ENCODE measurements at places on chromosomes 11 and 22. TPM values are rescaled to one million over a fixed set of nuclear protein-coding genes. Genes with fewer than 3 reads are reported as not detected.

Gene SAA2
- polyA plus RNA-seq, result not detected

Gene KRTAP5-10
- polyA plus RNA-seq, result not detected

Gene CKAP5
- polyA plus RNA-seq, result 416 TPM

Gene MIF
- polyA plus RNA-seq, result 520 TPM

Gene KCNQ1
- not detected for polyA plus RNA-seq

Gene MMP1
- not detected for polyA plus RNA-seq

Gene GLYAT
- not detected for polyA plus RNA-seq

Gene APOL5
- polyA plus RNA-seq, result not detected

Gene LRRC10B
- not detected for polyA plus RNA-seq

Gene NTM
- polyA plus RNA-seq, result 320 TPM

Gene PATE4
- polyA plus RNA-seq, result not detected

Gene E2F8
- polyA plus RNA-seq, result not detected

Gene SLC22A25
- not detected for polyA plus RNA-seq

Gene OR2D2
- polyA plus RNA-seq, result not detected

Gene SLC22A9
- not detected for polyA plus RNA-seq

Gene DAGLA
- 3.7 TPM for polyA plus RNA-seq

Gene MUC5B
- not detected for polyA plus RNA-seq

Gene RPS6KB2
- not detected for polyA plus RNA-seq

Gene SEC14L6
- polyA plus RNA-seq, result 1.4 TPM

Gene MOGAT2
- polyA plus RNA-seq, result not detected

Gene CDC45
- polyA plus RNA-seq, result 2.6 TPM

Gene CRYAB
- 517 TPM for polyA plus RNA-seq

Gene DLG2
- polyA plus RNA-seq, result 404 TPM

Gene POU2AF2
- not detected for polyA plus RNA-seq

Gene KRTAP5-9
- not detected for polyA plus RNA-seq
